ENCODE measurements at places on chromosomes 3 and 15.

DNA sequence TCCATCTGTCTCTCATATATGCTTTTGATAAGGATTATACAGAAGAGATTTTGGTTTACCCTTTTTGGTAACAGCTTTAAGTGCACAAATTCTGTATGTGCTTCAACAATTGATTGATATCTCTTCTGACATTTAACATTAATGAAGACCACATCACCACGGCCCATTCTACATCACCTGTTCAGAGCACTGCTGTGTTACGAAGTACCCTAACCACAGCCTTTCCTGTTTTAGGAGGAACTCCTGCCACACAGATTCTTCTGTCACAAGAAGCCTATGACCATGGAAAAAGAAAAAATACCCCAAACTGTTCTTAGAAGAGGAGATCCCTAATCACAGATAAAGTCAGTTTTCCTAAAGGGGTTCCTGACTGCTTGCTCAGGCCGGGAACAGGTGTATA, 170.1 kb downstream of the NSUN3 start:
- no peak for DNase-seq

DNA sequence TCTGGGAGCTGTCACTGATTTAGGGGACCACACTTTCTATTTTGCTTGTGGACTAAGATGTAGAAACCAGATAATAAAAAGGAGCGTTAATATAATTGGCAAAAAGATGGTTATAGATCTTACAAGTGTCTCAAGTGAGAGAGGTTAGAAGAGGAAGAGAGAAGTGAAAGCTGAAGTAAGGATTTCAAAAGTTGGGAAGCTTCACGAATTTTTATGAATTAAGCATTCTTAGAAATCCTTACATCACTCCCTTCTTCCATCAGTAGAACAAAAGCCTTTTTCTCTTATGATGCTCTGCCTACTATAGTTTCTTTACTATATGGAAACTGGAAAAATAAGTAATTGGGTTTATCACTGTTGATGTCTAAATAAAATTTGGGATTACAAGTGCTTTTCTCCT, 146.5 kb downstream of the FNDC3B start:
- DNase-seq, result no peak

DNA sequence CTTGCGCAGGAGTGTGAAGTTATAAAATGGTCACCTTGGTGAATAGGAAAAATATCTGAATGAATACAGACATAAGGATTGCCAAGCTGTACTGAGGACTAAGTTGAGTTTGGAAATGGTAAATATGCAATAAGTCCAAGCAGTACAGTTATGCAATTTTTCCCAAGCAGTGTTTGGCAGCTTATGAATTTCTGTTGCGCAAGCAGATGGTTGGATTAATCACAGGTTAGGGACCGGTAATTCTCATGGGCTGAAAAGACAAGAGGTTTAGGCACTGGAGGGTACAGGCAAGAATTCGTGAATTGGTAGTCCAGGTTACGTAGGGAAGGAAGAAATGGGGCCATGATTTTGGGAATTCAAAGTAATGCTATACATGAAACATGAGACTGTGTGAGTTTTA, 210.3 kb downstream of the RAP2B start:
- DNase-seq, result peak; percentile 73

- DNase-seq, result no peak
Measured at GRCh38 chr15:48596415-48596814, 49.1 kb downstream of the FBN1 start.

- DNase-seq, result peak; percentile 59
Measured at GRCh38 chr3:50352781-50353180, 2.1 kb downstream of the CYB561D2 start.

- DNase-seq, result no peak
Measured at GRCh38 chr3:23161896-23162570, 41.1 kb upstream of the UBE2E2 start.

DNA sequence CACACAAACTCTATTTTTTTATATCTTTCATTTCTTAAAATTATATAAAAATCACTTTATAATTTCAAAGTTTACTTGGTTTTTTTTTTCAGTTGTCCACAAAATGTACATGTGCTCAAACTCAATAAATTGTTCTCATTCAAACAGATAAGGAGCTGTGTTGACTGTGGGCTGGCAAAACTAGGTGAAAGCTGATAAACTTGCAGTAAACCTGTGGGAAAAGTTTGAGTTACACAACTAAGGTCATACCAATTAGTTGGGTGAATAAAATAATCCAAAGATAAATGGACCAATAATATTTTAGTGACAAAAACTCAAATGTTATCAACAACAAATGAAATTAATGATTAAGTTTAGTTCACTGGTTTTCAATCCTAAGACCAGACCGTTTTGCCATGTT, 12.6 kb upstream of the UPK1B start:
- DNase-seq, result no peak

DNA sequence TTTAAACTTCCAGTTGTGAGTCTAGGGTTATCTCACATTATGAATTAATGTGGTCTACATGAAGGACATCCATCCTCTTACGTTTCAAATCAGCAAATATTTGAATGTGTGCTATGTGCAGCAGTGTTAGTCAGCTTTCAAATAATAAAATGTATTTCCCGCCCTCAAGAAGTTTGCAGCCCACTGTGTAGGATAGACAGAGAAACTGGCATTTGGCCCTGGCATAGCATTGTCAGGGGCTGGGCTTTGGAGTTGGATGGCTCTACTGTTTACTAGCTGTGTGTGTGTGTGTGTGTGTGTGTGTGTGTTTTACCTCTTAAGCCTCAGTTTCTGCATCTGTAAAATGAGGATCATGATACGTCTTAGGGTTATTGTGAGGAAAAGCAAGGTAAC, 400.5 kb upstream of the C2CD4B start:
- DNase-seq, result no peak

Measured in AML-193 (cell line).